ENCODE measurements at places on chromosomes 12 and 14.

DNA sequence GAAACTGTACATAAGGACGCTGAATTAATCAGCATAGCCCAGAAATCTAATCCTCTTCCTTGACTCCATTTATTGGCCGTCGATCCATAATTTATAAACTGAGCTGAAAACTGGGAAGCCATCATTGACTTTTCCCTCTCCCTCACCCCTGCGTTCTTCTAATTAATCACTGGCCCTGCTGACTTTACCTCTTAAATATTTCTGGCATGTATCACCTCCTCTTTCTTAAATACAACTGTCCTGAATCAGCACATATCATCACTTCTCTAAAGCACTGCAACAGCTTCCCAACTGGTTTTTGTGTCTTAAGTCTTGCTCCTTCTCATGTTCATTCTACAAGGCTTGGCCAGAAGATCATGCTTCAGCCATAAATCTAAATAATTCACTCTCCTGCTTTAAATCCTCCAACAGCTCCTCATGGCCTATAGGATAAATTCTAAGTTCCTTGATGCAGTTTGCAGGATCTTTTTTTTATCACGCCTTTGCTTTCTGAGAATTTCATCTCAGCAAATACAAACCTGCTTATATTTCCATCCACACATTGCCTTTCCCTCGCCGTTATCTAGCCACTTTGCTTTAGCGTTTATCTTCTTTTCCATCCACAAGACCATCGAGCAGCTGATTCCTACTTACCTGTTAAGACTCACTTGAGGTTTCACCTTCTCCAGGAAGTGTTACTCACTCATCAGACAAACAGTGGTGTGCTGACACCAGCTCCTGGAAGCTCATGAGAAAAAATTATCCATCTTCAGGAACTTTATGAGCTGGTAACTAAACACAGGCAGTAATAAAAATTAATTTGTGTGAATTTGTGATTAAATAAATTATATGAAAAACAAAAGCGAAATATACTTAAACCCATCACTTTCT is 295.6 kb upstream of the FLRT2 start:
- no peak for DNase-seq

GRCh38 chr14:69808919-69809808 is 12.1 kb upstream of the SLC10A1 start:
- no peak for DNase-seq

GRCh38 chr12:110010853-110011723 is 11.9 kb downstream of the ANKRD13A start:
- peak; percentile 2 for DNase-seq

DNA sequence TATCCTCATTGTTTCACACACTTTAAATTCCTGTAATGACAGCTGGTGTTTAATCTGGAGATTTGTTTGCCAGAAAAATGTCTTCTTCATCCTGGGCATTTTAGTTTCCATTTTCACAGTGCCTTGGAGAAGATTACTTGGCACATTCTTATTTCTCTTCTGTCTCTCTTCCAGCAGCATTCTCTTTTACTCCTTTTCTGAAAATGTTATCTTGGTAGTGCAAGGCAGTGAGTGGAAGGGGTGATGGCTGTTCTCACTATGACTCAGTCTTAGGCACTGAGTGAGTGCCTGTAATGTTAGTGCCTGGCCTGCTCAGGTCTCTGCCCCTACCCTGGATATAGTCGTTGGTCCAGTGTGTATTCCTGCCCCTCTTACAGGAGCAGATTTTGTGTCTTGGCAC is 13.1 kb downstream of the CLECL1 start:
- DNase-seq = no peak

- DNase-seq = no peak
These were observed 83.2 kb downstream of the ITPK1 start for GRCh38 chr14:93032421-93032936.

- DNase-seq = no peak
These were observed 31.7 kb upstream of the KCNH3 start for GRCh38 chr12:49507139-49507538.

DNA sequence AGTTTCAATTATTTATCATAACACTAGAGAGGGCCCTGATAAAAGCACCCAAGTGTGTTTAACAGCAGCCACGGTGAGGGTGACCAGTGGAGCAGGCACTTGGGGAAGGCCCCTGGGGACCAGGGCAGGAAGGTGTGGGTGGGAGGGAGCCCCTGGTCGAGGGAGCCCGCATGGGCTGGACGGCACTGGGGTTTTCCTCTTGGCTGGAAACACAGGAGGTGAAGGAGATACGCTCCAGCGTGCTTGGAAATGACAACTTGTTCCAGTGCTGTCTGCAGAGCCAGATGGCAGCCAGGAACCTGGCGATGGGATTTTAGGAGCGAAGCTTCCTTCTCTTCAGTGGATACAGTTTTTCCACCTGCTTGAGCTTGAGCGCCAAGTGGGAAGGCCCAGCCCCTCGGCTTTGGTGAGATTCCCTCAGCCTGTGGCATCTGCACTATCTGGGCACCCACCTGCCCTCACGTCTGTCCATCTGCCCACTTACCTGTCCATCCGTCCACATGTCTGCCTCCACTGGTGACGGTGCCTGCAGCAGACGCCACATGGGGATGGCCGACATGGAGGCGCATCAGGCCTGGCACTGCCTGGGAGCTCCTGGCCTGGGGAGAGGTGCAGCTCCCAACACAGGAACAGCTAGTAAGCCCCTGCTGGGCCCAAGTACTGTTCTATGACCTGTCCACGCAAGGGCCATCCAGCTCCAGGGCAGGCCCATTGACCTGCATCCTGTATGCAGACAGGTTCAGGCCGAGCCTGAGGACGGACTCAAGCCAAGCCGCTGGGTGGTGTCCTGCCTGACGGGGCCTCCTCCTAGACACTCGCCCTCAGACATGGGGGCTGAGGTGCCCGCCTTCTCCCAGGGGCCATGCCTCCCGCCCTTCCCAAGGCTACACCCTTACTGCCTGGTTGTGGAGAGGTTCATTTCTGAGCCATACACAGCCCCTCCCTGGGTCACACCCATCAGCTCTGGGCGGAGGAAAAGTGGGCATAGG is 192.2 kb upstream of the C14orf180 start:
- no peak for DNase-seq

DNA sequence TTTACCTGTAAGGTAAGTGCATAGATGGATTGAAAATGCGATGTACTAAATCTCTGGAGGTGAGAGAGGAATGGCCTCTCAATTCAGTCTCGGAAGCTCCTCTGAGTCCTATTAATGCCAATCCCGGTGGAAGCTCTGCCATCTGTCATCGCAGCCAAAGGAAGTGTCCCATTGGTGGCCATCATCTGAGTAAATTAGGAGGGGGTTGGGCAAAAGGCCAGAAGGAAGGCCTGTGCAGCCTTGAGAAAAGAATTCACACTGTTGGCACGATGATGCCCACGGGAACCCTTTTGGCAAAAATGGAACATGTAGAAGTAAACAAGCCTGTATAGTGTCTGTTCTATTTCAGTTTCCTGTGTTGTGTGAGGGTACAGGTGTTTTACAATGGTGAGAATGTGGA is 494.8 kb downstream of the NELL2 start:
- no peak for DNase-seq

- no peak for DNase-seq
These were observed 31.5 kb downstream of the HSP90AA1 start for GRCh38 chr14:102055181-102055901.

- no peak for DNase-seq
These were observed 126.5 kb downstream of the DYRK2 start for GRCh38 chr12:67774983-67775587.

DNA sequence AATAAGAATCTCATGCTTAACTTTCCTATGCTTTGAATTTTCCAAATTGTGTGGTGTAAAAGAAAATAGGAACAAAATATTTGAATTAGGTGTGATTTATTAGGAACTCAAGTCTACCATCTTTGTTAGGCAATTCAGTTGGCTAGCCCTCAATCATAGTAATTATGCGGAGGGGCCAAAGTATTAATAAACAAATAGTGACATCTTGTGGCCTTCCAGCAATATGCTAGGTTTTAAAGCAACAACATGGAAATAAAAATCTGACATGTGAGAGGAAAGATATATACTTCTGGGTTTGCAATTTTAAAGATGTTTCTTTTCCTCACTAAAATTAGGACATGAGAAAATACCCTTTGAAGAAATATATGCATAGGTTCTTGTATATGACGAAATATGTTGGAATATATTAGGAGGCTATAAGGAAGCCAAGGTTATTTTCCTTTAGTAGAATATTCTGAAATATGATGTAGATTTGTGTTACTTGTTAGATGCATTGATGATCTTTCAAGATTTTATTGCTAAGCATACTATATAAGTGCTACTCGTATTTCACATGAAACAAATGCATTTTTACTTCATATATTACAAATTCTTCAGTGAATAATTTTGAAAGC is 200.4 kb downstream of the PTPRO start:
- DNase-seq = no peak

DNA sequence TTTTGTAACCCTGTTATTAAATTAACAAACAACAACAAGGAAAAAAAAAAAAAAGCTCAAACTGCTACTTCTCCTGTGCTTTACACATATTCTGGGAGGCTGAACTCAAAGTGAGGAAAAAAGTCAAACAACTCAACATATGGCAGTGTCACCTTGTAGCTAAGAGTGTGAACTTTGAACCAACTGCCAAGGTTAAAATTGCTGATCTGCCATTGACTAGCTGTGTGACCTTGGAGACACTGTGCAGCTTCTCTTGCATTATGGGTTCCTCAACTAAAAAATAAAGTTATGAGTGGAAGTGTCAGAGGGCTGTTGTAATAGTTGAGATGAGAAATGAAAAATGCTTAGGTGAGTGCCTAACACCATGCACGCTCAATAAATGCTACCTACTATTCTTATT is 34.2 kb downstream of the STXBP6 start:
- no peak for DNase-seq

DNA sequence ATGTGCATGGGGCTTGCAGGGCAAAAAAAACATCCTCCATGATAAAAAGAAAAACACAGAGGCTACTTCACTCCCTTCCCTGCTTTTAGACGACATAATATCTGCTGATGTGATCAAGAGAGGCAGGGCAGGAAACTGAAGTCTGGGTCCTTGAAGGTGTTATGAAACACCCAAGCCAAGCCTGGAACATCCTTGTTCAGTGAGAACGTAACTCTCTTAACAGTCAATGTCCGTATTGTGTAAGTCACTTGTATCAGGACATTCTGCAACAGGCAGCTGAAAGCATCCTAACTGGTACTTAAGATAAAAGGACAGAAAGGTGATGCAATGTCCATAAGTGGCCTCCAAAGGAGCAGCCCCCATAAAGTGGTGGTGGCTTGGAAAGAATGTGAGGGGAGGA is 20.0 kb downstream of the KCNK10 start:
- no peak for DNase-seq

- no peak for DNase-seq
These were observed 156.7 kb downstream of the TMEM121 start for GRCh38 chr14:105682956-105683570.

GRCh38 chr14:95174184-95174792 is 17.0 kb upstream of the DICER1 start:
- no peak for DNase-seq

- no peak for DNase-seq
These were observed 14.7 kb downstream of the TMEM119 start for GRCh38 chr12:108582978-108583770.

DNA sequence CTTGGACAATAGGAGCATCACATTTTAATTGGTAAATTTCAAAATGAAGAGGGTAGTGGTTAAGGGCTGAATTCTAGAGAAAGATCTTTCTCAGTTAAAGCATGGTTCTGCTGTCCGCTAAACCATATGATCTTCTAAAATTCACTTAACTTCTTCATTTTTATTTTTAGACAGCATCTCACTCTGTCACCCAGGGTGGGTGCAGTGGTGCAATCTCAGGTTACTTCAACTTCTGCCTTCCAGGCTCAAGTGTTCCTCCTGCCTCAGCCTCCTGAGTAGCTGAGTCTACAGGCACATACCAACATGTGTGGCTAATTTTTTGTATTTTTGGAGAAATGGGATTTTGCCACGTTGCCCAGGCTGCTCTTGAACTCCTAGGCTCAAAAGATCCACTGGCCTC is 226.7 kb upstream of the ABCD2 start:
- DNase-seq = no peak

- no peak for DNase-seq
These were observed 10.6 kb downstream of the TRHDE start for GRCh38 chr12:72282721-72283120.

DNA sequence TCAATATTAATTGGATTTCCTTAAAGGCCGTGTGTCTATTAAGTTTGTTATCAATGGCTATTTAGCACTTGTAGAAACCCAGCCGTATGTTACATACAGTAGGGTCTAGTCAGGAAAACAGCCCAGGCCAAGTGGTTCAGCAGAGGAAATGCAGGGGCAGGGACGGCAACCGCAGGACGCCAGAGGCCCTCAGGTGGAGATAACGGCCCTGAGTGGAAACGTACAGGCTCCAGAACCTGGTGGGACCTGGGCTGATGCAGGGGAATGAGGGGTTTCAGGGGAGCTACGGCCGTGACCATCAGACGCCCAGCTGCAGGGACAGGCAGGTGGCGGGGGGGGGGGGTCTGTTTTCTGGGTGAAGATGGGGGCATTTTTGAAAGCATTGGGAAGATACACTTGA is 3.7 kb upstream of the ANKLE2 start:
- no peak for DNase-seq

- DNase-seq = no peak
These were observed at the start of gene PMEL for GRCh38 chr12:55965941-55966407. TSS of gene PMEL (minus strand) at chr12:55966042. CDS start at chr12:55966011, 31 bp downstream.

DNA sequence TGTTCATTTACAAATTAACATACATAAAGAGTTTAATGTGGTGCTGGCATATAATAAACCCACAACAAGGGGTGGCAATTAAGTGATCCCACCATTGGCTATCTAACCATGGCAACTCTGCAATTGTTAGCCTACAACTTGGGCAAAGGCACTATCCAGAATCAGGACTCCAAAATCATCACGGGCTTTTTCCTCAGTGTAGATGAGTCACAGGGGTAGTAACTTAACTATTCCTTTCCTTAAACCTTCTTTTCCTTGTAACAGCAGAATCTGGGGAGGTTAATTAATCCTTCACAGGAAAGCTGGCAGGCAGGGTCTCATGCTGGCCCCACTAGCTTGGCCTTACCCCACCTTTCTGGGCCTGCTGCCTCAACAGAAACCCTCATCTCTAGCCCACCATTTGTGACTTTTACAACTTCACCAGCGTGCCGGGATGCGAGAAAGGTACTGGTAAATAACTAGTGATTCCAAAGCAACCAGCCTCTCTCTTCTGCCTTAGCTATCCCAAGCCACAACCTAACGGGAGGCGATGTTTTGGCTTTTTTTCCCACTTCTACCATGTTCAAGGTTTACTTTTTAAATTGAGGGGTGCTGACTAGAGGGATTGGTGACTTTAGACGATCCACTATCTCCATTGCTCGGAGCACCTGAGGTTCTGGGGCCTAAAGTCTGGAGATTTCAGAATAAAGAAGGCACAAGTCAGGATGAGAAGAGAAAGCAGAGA is 744 bp downstream of the ATP5MC2 start:
- DNase-seq = no peak

GRCh38 chr14:22598896-22599244 is 770 bp downstream of the ABHD4 start:
- DNase-seq = peak; percentile 25

GRCh38 chr12:26031827-26032226 is 73.3 kb downstream of the RASSF8 start:
- no peak for DNase-seq

GRCh38 chr12:91874086-91874865 is 271.4 kb downstream of the BTG1 start:
- no peak for DNase-seq

GRCh38 chr12:118377021-118377883 is 897 bp downstream of the SUDS3 start:
- DNase-seq = no peak

GRCh38 chr12:45912774-45913173 is 77.6 kb downstream of the SCAF11 start:
- DNase-seq = no peak

- DNase-seq = no peak
These were observed 84.1 kb downstream of the ITPR2 start for GRCh38 chr12:26748741-26749431.

- DNase-seq = no peak
These were observed 34.1 kb upstream of the OR10AD1 start for GRCh38 chr12:48237162-48237561.

Measured in stimulated activated CD4-positive, alpha-beta T cell treated with anti-CD3 and anti-CD28 coated beads, Interleukin-4, amount 100 ng/mL, for 4 hours (primary cell).